ENCODE measurements at places on chromosomes 2 and 18.

DNA sequence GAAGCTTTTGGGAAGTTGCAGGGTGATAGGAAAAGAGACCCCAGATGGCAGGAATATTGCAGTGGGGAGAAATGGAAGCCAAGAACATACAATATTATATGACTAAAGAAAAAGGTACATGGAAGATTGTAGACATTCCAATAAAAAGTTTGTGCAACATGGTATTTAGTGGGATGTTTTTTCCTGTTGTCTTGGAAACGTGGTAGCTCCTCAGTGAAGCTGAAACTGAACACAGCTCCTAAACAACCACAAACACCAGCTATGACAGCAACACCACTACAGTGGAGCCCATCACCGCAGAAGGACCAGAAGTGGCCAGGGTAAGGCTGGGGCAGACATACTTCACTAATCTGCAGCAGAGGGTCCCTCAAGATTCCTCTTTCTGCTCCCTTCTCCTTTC, 246.8 kb downstream of the CDH20 start:
- DNase-seq = no peak

DNA sequence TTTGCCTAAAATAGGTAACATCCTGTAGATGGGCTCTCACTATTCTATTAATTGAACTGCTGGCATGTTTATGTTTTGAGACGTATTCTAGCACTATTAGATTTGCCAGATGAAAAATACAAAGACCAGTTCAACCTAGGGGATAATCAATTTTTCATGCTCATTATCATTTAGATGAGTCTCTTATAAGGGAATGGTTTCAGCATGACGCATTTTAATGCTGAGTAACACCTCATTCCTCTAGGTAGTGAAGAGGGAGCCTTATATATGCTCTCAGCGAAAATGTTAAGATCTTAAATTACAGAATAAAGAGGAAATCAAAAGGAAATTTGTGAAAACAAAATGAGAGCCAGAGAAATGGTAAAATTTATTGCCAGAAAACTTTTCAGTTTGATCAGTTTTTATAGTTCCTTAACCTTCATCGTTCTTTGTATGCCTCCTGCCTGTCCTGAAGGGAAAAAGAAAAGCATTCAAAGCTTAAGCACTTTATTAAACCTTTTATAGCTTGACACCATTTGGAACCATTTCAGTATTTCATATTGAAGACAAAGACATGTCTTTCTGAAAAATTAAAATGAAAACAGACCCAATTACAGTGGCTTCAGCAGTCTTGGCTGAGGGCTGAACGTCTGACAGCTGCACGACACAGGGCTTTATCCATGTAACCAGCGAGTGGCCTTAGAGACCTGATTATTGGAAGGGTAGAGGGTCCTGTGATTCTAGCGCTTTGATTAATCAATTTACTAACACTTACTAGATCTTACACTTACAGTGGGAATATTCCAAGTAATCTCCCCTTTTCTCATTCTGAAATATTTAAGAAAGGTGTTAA, 112.8 kb downstream of the ADCYAP1 start:
- DNase-seq = no peak

DNA sequence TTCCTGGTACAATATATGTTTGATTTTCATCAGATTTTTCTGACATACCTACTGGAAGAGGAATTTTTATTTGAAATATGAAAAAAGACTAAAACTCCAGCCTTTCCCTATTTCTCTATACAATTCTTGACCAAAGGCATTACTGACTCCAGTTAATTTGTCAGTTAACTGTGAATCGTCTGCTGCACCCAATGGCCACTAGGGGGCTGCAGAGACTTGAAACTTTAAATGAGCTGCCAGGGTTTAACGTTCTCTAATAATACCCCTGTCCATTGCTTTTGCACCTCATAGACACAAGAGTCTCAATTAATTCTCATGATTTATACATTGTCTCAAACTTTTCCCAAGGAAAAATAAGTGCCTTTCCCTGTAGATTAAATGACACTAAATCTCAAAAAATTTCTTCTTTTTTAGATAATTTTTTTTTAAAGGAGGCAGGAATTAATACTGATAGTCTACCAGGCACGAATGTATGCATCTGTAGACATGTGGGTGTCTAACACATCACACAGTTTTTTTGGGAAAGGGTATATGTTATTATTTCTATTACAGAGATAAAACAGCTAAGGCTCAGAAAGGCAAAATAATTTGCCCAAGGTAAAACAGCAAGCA, 1.8 kb upstream of the ALK start:
- DNase-seq = peak; percentile 63

- DNase-seq = no peak
Measured at GRCh38 chr2:140539242-140539875, 1591.5 kb downstream of the LRP1B start.

- DNase-seq = peak; percentile 87
Measured at GRCh38 chr2:112541315-112542122, 746 bp upstream of the POLR1B start.

- DNase-seq = no peak
Measured at GRCh38 chr18:62109676-62110075, 77.2 kb downstream of the PIGN start.

DNA sequence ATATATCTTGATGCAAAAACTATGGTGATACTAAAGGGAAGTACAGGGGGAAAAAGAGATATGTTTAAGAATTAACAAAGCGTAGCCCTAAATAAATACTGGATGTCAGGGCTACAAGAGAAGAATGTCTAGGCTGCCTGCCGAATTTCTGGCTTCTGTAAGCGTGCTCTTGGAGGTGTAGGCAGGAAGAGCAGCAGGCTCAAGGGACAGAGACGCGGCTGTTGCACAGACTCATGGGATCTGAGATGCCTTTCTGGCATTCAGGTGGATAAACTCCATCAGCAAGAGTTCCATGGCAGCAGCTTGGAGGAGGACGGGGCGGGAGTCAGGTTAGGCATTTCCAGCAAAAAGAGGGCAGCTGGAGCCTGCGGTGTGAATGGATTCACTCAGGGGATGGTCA, 123.2 kb upstream of the TWIST2 start:
- DNase-seq = no peak

- DNase-seq = no peak
Measured at GRCh38 chr2:8003462-8004075, 678.3 kb upstream of the ID2 start.

DNA sequence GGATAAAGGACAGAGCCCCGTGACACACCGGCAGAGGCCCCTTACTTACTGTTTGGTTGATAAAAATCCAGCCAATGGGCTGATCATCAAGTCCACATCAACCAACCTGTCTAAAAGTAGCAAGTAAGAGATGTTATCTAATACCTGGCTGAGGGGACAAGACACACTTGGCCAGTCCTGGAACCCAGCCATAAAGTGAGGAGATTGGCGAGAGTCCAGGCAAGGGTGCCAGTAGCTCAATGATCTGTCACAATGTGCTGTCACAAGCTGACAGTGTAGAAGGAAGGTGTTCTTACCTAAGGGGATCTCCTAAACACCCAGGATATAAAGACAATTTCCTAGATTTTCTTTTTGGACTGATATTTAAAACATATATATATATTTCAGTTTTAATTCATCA, 61.7 kb upstream of the IL1R2 start:
- no peak for DNase-seq

DNA sequence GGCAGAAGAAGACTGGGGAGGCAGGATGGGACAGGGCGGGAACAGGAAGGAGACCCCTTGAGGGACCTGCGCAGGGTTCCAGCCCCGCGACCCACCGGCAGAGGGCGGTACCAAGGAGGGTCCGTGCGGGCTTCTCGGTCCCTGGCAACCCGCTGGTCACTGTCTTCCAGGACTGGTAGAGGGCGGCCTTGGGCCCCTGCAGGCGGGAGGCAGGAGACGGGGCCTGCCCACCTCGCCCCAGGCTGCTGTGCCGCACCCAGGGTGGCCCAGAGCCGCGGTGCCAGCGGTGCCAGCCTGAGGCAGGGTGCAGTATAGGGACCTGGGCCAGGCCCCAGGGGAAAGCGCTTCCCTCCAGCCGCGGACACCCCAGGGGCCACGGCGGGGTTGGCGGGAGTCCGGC, 34.5 kb downstream of the NEURL3 start:
- peak; percentile 87 for DNase-seq

- DNase-seq = peak; percentile 69
Measured at GRCh38 chr2:1886405-1886992, 142.2 kb upstream of the PXDN start.

GRCh38 chr2:239839306-239839705, 185.8 kb downstream of the NDUFA10 start:
- DNase-seq = peak; percentile 38

GRCh38 chr2:101946372-101947039, 45.3 kb upstream of the IL1R2 start:
- no peak for DNase-seq

- DNase-seq = no peak
Measured at GRCh38 chr2:218404351-218405085, 4.8 kb downstream of the CTDSP1 start.

- no peak for DNase-seq
Measured at GRCh38 chr18:49757513-49758262, 55.6 kb downstream of the ACAA2 start.

DNA sequence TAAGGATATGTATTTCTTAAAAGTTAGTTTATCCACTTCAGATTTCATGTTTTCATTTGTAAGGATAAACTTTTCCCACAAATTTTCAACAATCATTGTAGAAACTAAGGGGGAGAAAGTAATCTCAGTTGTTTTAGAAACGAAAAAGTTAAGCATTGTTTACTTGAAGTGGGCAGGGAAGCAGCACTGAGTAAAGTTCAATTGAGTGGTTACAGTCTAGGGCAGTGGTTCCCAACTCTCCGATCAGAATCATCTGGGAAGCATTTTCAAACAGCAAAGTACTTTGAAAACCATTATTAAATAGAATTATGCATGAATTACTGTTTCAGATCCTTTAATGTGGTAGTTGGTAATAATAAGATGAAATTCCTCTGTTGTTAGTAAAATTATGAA, 12.5 kb downstream of the MRPL35 start:
- DNase-seq = no peak

DNA sequence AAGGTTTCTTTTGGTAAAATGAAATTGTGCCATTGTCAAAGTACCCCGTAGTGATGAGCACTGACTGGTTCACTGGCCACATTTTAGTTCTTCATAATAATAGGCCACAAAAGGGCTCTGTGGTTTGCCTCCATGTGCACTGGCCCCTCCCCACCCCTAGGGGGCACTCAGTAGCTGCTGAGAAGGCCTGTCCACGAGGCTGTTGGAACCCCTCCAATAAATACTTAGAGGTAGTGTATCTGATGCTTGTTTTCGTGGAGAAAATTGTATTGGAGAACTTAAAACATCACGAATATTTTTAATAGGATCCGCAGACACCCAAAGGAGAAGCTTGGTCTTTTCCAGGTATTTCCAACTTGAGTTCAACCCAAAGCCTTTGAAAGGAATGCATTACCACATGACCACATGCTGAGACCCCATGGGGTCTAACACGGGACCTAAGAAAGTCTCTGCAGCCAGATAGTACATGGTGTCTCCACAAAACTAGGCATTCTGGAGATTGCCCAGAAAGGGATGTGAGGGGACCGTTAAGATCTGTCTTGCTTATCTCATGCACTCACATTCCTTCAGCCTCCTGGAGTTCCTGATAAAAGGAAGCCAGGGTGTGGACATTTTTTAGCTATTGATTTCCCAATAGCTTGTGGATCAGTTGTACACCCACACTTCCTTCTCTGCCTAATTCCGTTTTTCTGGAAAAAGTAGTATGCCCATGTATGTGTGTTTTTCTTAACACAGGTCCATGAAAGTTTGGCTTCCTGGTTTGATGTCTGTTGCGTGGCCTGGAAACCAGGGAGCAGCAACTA, 28.5 kb upstream of the NOSTRIN start:
- DNase-seq = peak; percentile 62

GRCh38 chr18:10057401-10057893, 143.6 kb downstream of the VAPA start:
- no peak for DNase-seq

DNA sequence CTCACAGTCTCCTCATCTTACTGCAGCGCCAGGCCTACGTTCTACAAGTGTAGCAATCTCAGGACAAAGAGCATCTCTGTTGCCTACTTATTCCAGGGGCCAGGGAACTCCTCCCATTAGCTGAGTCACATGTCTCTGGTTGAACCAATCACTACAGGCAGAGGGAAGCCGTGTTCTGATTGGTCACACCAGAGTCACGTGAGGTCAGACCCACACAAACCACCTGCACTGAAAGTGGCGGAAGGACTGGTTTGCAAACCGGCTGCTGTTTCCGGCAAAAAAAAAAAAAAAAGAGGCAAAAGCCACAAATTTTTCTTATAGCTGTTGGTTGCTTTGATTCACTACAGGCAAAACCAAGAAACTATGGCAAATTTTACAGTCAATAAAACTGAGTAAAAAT, 21.9 kb upstream of the USP14 start:
- no peak for DNase-seq

DNA sequence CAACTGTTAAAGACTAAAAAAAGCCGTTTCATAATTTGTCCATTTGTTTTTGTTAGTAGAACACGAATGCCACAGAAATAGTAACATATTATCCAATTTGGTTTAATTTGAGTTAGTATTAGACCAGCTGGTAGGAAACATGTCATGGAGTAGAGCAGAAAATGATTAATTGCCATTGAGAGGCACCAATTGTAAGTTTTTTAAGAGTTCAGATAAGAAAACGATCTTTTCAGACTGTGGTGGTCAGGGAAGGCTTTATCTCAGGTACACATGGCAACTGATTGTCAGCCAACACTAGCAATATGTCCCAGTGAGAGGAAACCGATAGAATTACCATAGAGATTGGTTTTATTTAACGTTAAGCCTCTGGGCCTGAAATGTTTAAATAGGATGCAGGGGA, 438.2 kb upstream of the MAP2 start:
- no peak for DNase-seq

GRCh38 chr2:84022810-84023431, 436.2 kb downstream of the SUCLG1 start:
- no peak for DNase-seq

DNA sequence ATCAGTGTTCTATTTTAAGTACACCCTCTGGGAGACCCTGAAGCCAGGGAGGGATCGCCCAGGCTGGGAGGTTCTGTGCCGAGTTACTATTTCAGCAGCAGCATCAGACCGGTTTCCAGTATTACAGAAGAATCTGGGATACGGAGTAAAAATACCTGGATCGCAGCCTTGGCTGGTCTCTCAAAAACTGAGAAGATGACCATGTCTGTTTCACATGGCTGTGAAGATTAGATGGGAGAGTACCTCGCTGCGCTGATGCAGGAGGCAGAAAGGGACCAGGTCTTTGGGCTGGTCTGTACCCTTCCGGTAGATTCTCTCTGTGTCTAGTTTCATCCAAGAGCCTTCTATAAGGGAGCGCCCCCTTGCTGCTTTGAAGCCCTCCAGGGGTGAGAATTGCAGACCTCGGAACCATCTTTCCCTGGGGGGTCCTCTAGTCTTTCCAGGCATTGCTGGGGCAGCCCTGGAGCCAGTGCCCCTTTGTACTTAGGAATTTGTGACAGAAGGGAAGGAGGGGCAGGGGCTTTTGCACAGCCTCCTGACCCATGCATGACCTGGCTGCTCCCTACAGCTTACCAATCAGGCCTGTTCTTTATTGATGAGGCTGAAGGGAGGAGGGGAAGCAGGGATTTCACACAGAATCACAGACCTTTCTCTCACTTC, 56.3 kb upstream of the MAPRE3 start:
- no peak for DNase-seq

DNA sequence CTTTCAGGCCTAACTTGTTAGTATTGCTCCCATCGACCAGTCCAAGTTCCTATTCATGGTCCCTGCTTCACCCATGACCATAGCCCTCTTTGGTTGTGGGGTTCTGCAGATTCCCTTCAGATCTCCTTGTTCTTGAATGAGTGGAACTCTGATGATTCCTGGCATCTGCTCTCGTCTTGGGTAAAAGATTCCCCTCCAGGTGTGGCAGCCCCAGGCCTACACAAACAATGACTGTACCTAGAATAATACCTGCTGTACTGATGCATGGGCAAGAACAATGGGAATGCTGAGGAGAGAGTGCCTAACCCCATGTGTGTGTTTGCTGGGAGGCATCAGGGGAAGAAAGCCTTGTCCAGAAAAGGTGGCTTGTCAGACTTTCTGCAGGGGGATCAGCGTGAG, 39.2 kb upstream of the MRPL19 start:
- DNase-seq = no peak

All from activated CD8-positive, alpha-beta memory T cell treated with anti-CD3 and anti-CD28 coated beads, Interleukin-2, amount 50 U/mL, for 48 hours (primary cell).